Heart right ventricle (tissue), 16 donors: ENCODE measurements at places on chromosomes 1 and 21. TPM values are rescaled to one million over a fixed set of nuclear protein-coding genes. Genes with fewer than 3 reads are reported as not detected.

The GJB4 gene
- total RNA-seq, result not detected

The RAD54L gene
- 0.77 TPM for total RNA-seq

DNA sequence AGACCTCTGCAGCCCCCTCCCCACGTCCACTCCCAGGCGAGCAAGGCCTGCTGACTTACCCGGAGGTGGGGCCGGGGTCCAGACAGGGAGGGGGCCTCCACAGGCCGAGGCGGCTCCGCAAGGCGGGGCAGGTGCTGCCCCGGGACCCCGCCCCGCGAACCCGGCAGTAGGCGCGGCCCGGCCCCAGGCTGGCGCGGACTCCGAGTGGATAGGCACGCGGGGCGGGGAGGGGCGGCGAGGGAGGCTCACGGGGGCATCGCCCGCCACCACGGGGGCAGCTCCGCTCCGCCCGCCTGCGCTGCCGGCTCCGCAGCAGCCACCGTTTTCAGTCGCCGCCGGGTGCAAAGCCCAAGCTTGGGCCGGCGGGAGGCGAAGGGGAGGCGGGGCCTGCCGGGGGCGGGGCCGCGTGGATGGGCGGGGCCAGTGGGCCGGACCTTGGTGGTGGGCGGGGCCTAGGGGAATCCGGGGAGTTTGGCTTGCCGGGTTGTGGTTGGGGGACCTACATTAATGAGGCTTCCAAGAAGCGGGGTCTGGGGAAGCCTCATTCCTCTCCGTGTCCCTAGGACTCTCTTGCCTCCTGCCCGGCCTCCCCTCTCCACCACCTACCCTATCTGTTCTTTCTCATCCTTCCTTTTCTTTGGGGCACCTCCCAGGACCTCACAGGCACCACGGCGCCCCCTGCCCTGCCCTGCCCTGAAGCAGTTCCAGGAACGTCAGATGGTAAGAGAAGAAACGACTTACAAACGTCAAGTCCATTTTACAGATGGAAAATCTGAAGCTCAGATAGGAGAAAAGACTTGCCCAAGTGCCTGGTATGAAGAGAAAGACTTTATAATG lies at the start of gene RIMS3:
TSS of gene RIMS3 (minus strand) at position 348 of the 837 bp plus-strand sequence. CDS start 23,757 bp downstream, outside the sequence.
- H3K36me3 ChIP-seq, result no peaks in the 10 kb centered on the region
- peaks cover 16% of the 10 kb centered on the region for H3K4me1 ChIP-seq
- no peaks in the 10 kb centered on the region for H3K27me3 ChIP-seq

- no peak for DNase-seq
- H3K4me1 ChIP-seq, result no peaks in the 10 kb centered on the region
- H3K27me3 ChIP-seq, result no peaks in the 10 kb centered on the region
- H3K4me3 ChIP-seq, result no peak overlapping the region
These were observed 81.4 kb downstream of the ASTN1 start for GRCh38 chr1:177082855-177083693.

GRCh38 chr21:27477296-27477695 lies 510.4 kb upstream of the ADAMTS5 start:
- no peaks in the 10 kb centered on the region for H3K27me3 ChIP-seq
- no peaks in the 10 kb centered on the region for H3K36me3 ChIP-seq
- no peak overlapping the region for H3K27ac ChIP-seq
- no peak overlapping the region for H3K4me3 ChIP-seq
- no peak for DNase-seq

DNA sequence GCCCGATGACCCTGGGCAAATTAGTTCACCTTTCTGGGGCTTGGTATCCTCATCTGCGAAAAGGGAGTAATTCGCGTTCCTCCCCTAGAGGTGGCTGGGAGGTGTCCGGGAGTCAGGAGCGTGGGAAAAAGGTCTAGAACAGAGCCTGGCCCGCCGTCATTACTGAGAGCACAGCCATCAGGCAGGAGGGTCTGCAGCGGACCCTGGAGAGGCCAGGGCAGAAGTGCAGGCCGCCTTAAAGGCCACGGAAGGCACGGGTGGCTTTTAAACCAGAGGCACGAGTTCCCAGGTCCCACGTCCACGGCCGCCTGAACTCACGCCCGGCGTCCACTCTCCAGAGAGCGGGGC lies 850 bp downstream of the PANK4 start:
- DNase-seq, result no peak
- H3K4me3 ChIP-seq, result peak overlapping the region; percentile 88
- H3K27ac ChIP-seq, result peak overlapping the region; percentile 86
- H3K4me1 ChIP-seq, result peaks cover 52% of the 10 kb centered on the region
- H3K36me3 ChIP-seq, result no peaks in the 10 kb centered on the region

The RGS1 gene
- 2.1 TPM for total RNA-seq

DNA sequence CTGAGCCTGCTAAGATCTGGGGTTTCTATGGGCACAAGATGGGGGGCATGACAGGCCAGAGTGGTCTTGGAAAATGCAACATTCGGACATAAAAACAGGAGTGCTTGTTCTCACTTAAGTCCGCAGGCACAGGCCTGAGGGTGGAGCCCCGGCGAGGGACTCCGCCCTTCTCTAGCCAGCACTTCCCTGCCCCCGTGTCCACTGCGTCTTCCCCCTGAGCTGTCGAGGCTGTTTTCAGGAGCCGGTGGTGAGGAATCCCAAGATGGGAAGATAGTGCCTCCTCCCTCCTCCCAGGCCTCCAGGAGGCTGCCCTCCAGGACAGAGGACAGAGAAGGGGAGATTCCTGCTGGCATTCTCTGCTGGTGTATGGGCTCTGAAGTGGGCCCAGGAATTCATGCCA lies 105.2 kb downstream of the TLR5 start:
- H3K27ac ChIP-seq, result no peak overlapping the region
- no peaks in the 10 kb centered on the region for H3K36me3 ChIP-seq
- peaks cover 6% of the 10 kb centered on the region for H3K4me1 ChIP-seq
- no peaks in the 10 kb centered on the region for H3K27me3 ChIP-seq

DNA sequence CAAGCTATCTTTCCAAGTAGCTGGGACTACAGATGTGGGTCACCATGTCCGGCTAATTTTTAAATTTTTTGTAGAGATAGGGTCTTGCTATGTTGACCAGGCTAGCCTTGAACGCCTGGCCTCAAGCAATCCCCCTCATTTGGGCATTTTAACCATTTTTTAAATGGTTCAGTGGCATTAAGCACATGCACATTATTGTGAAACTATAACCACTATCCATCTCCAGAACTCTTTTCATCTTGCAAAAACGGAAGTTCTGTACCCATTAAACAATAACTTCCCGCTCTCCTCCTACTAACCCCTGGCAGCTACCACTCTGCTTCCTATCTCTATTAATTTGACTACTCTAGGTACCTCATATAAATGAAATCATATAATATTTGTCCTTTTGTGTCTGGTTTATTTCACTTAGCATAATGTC lies 4.8 kb upstream of the IL6R start:
- H3K27me3 ChIP-seq, result no peaks in the 10 kb centered on the region
- no peak overlapping the region for H3K27ac ChIP-seq
- DNase-seq, result no peak

- H3K27me3 ChIP-seq, result no peaks in the 10 kb centered on the region
- H3K4me1 ChIP-seq, result peaks cover 2% of the 10 kb centered on the region
These were observed 738 bp upstream of the CDC42BPA start for GRCh38 chr1:227318853-227319607.
